ENCODE measurements at places on chromosomes 6 and 20.

GRCh38 chr6:109351231-109352130, 30.8 kb downstream of the CD164 start:
- no peak for DNase-seq

GRCh38 chr6:115896538-115897129, 164.1 kb downstream of the FRK start:
- DNase-seq: no peak

- no peak for DNase-seq
Observed at GRCh38 chr6:157921685-157922367, 59.8 kb upstream of the SYNJ2 start.

- DNase-seq: no peak
Observed at GRCh38 chr6:524803-525202, 132.1 kb downstream of the HUS1B start.

DNA sequence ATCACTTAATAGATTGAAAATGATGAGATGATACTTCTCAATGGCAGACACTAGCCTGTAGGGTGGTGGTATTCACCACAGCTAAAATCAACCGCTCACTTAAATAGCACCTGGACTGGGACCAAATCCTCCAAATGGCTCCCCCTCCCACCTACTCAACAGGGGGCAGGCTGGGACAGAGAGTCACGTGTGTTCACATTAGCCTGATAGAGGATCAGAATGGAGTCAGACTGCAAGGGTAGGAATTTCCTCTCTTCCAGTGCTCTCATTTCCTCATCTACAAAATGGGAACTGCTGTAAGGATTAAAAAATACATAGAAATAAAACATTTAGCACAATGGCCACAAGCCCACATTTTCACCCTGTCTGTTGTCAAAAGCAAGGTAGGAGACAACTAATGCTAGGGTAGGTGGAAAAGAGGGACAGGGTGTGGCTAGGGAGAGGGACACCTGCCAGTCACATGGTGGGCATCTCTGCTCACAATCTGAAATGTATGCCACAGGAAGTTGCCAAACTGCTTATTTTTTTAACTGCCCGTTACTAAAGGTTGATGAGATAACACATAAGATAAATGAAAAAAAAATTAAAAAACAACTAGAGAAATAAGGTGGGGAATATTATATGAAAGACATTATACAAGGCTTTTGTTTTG, 55.3 kb downstream of the BACH2 start:
- no peak for DNase-seq

- no peak for DNase-seq
Observed at GRCh38 chr6:33170176-33171015, 21.9 kb downstream of the COL11A2 start.

DNA sequence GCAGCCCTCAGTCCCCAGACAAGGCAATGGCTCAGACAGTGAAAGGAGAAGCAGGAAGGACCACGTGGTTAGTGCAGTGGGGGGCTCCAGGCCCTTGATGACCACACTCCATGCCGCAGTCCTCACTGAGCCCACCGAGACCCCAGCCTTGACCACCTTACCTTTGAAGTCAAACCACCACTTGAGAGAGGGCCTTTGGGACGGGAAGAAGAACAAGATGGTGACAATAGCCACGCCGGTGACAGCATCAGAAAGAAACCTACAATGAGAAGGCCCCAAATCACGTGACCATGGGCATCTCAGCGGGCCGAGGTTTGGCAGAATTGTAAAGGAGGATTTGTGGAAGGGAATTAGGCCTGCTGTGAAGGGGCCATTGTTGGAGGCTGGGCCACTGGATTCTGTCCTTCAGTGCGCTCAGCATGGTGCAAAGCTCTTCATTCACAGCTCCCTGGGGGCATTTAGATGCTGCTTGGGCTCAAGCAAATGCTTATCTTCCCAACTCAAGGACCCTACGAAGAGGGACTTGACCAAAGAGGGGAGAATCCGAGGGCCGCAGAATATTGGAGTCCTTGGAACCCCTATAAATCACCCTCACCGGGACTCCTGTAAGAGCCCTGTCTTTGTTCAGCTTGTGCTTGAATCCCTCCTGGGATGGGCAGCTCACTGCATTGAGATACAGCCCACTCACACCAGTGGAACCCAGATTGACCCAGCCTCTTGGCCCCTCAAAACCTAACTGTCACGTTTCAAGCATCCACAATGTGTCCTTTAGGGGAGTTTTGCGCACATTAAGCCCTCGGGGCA, 33.2 kb upstream of the OCSTAMP start:
- DNase-seq: no peak

GRCh38 chr20:23415959-23416583, 5.2 kb downstream of the NAPB start:
- no peak for DNase-seq

DNA sequence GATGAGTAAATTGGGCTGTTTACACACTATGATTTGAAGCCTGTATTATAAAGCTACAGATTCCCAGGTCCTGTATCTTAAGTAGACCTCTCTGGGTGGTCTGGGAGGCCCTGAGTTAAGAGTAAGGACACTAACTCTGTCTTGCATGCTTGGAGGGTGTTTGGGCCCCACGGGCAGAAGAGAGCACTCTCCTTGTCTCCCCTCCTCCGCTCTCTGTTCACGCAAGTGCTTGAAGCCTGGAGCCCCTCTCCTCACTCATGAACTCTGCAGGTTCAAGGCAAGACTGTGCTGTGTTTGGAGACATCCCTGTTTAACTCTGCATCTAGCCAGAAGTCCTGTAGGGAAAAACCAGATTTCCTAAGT, 154.0 kb downstream of the ZDHHC14 start:
- no peak for DNase-seq

GRCh38 chr6:118548136-118548535, at the start of gene PLN:
Gene PLN (plus strand): TSS chr6:118548296. CDS start chr6:118558922, 10,626 bp downstream.
- no peak for DNase-seq

- DNase-seq: no peak
Observed at GRCh38 chr6:56795466-56796195, 152.9 kb upstream of the DST start.

- peak; percentile 14 for DNase-seq
Observed at GRCh38 chr20:16803965-16804792, 56.0 kb downstream of the OTOR start.

GRCh38 chr6:131063028-131063763, at the start of gene EPB41L2:
Gene EPB41L2 (minus strand): TSS chr6:131063245. CDS start chr6:130956485, 106,760 bp downstream.
- DNase-seq: peak; percentile 80

DNA sequence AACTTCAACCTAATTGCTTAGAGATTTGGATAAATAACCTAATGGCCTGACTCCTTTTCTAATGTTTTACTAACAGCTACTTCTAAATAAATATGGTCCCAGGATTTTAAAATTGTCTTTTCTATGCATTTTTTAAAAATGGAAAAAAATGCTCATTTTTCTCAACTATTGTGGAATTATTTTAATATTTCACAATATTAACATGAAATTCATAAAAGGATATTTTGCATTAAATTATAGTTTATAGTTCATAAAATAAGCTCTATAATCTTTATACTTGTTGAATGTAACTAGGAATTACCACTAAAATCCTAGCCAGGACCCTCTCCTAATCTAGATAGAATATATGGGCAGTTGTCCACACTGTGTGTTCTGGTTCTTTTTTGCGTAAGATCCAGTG, 37.3 kb downstream of the TBPL1 start:
- no peak for DNase-seq

- no peak for DNase-seq
Observed at GRCh38 chr20:63022501-63022900, 15.7 kb upstream of the BHLHE23 start.

- DNase-seq: no peak
Observed at GRCh38 chr6:36724514-36725390, 27.1 kb downstream of the RAB44 start.

GRCh38 chr6:36936824-36937223, 17.7 kb upstream of the PI16 start:
- no peak for DNase-seq

- peak; percentile 19 for DNase-seq
Observed at GRCh38 chr6:110053395-110054240, 75.5 kb downstream of the GPR6 start.

All from nucleus accumbens (tissue), 56 donors.